ENCODE measurements at places on chromosomes 5 and 9. TPM values are rescaled to one million over a fixed set of nuclear protein-coding genes. Genes with fewer than 3 reads are reported as not detected.

DNA sequence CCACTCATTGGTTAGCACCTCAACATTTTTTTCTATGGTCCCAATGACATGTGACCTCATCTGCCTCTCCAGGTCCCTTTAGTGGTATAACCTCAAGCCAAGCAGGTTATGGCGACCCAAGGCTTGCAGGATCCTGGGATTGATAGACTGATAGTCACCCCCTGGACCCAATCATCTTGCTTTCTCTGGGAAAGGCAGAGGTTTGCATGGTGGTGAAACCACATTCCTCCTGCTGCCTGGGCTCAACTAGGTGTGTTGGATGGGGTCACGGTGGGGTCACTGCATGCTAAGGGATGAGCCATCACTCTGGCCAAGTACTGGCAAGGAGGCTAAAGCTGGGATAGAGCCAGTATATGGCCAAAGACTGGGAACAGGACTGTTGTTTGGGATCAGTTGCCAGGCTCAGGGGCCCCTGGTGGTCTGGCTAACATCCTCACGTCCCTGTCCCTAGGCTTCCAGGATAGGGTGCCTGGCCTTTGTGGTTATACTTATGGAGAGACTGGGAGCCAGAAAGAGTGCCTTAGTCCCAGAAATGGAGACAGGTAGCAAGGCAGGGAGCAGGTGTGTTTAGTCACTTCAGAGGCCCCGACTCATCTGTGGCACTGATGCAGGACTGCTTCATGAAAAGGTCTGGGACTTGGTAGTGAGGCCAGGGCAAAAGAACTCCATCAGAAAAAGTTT, 4.6 kb upstream of the SMIM32 start:
- H3K36me3 ChIP-seq, result no peaks in the 10 kb centered on the region
- peaks cover 2% of the 10 kb centered on the region for H3K4me1 ChIP-seq
- no peak overlapping the region for H3K27ac ChIP-seq
- H3K27me3 ChIP-seq, result no peaks in the 10 kb centered on the region
- no peak overlapping the region for H3K4me3 ChIP-seq

DNA sequence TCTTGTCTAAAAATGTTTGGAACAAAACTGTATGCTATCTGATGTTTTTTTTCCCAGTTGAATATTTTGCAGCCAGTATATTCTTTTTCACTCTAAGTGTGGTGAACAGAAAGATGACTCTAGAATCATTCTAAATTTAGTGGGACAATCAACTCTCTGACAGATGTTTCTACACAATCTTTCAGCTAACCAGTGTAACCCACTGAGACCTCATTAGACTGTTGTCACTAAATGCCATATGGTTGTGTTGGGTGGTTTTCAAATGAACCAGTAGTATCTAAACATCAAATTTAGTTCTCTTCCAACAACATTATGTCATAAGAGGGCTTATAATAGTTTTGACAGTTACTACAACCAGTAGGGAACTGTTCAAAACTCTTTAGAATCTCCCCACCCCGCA, 129.6 kb upstream of the PRLR start:
- no peak overlapping the region for H3K4me3 ChIP-seq
- no peaks in the 10 kb centered on the region for H3K27me3 ChIP-seq
- no peaks in the 10 kb centered on the region for H3K36me3 ChIP-seq
- H3K27ac ChIP-seq, result no peak overlapping the region

DNA sequence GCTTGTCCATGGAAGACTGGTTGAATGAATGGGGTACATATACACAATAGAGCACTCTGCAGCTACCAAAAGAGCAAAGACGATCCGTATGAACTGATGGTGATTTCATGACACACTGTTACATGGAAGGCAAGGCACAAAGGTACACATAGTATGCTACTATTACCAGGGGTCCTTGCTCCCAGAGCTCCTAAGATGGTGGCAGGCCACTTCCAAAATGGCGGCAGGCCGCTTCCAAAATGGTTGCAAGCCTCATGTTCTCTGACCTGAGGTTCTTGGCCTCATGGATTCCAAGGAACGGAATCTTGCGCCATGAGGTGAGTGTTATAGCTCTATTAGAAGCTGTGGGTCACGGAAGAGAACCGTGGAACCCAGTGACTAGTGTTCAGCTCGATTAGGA, 147.5 kb downstream of the RFK start:
- H3K4me3 ChIP-seq, result no peak overlapping the region
- DNase-seq, result no peak
- no peak overlapping the region for H3K27ac ChIP-seq
- no peaks in the 10 kb centered on the region for H3K36me3 ChIP-seq

GRCh38 chr9:131580358-131580757, 35.0 kb downstream of the PRRT1B start:
- H3K27ac ChIP-seq, result no peak overlapping the region
- no peak overlapping the region for H3K4me3 ChIP-seq
- DNase-seq, result no peak
- no peaks in the 10 kb centered on the region for H3K27me3 ChIP-seq
- peaks cover 12% of the 10 kb centered on the region for H3K4me1 ChIP-seq

DNA sequence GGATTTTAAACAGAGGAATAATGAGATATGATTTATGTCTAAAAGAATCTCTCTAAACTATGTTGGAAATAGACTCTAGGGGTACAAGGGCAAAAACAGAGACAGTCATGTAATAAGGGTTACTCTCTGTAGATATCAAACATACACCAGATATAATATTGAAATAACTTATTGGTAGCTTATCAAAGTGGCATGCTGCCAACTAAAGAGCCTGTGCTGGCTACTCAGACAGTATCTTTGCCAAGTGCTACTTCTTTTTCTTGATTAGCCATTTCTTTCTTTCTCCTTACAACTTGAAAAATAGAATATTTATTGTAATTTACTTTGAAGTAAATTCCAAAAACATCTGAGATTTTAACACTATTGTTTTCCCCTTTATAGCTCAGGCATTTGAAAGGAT, 34.9 kb downstream of the ZFYVE16 start:
- no peaks in the 10 kb centered on the region for H3K4me1 ChIP-seq
- no peak overlapping the region for H3K4me3 ChIP-seq
- no peaks in the 10 kb centered on the region for H3K27me3 ChIP-seq
- peaks cover 81% of the 10 kb centered on the region for H3K36me3 ChIP-seq
- H3K27ac ChIP-seq, result no peak overlapping the region

DNA sequence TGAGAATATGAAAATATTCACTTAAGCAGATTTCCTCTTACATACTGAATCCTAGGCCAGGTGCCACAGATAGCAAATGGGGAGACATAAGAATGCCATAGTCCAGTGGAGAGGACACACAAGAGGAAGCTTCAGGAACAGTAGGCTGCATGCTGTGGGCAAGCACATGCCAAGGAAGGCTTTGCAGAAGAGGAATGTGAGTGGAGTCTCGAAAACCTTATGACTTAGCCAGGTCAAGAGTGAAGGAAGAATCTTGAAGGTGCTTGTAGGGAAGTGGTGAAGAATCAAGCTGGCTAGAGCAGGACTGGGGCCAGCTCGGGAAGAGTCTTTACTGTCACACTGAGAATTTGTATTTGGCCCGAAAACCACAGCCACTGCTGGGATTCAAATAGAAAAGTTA, 20.4 kb downstream of the RPS23 start:
- H3K27me3 ChIP-seq, result no peaks in the 10 kb centered on the region
- H3K36me3 ChIP-seq, result peaks cover 8% of the 10 kb centered on the region
- H3K4me1 ChIP-seq, result peaks cover 2% of the 10 kb centered on the region
- no peak for DNase-seq
- H3K27ac ChIP-seq, result no peak overlapping the region

DNA sequence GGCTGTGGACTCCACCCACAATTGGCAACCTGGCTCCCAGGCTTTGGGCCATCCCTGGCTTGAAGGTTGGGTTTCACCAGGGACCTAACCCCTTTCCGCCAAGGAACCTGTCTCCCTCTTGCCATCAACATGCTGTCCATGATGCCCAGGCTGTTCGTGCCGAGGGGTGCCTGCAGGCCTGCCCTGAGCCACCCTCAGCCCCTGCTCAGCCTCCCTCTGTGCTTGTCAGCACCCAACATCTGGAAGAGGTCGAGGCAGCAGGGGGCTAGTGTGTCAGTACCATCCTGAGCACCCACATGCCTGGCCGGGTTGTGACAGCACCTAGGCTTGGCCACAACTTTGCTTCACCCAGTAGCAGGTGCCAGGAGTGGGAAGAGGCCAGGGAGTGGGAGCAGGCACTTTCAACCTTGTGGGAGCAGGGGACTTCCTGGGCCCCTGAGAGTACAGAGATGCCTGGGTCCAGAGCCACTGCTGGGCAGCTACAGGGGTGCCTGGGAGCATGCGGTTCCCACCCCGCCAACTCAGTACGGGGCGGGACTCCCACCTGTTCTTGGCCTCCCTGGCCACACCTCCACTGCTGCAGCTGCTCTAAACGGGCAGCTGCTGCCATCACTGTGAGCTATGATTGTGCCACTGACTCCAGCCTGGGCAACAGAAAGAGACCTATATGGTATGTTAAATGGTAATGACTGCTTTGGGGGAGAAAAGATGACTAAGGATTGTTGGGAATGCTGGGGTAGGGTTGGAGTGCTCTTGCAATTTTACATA, 6.3 kb downstream of the PDCD1LG2 start:
- no peak overlapping the region for H3K27ac ChIP-seq
- H3K4me3 ChIP-seq, result no peak overlapping the region
- no peaks in the 10 kb centered on the region for H3K27me3 ChIP-seq
- DNase-seq, result no peak
- H3K4me1 ChIP-seq, result peaks cover 34% of the 10 kb centered on the region
- H3K36me3 ChIP-seq, result no peaks in the 10 kb centered on the region

- no peak overlapping the region for H3K4me3 ChIP-seq
- H3K27me3 ChIP-seq, result no peaks in the 10 kb centered on the region
- no peaks in the 10 kb centered on the region for H3K36me3 ChIP-seq
- H3K27ac ChIP-seq, result peak overlapping the region; percentile 56
- DNase-seq, result peak; percentile 41
Observed at GRCh38 chr5:41457094-41457493, 53.3 kb downstream of the PLCXD3 start.

DNA sequence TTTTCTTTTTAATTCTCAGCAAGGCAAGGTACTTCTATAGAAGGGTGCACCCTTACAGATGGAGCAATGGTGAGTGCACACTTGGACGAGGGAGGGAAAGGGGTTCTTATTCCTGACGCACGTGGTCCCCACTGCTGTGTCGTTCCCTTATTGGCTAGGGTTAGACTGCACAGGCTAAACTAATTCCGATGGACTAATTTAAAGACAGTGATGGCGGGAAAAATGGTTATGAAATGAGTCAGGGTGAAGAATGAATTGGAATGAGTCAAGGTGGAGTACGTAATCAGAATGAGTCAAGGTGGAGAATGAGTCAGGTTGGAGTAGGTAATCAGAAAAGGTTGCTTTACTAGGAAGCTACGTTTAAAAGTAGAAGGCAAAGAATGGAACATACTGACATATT, 2.1 kb upstream of the HMGCS1 start:
- no peak overlapping the region for H3K4me3 ChIP-seq
- no peak for DNase-seq
- H3K27me3 ChIP-seq, result no peaks in the 10 kb centered on the region
- no peak overlapping the region for H3K27ac ChIP-seq
- H3K36me3 ChIP-seq, result no peaks in the 10 kb centered on the region

DNA sequence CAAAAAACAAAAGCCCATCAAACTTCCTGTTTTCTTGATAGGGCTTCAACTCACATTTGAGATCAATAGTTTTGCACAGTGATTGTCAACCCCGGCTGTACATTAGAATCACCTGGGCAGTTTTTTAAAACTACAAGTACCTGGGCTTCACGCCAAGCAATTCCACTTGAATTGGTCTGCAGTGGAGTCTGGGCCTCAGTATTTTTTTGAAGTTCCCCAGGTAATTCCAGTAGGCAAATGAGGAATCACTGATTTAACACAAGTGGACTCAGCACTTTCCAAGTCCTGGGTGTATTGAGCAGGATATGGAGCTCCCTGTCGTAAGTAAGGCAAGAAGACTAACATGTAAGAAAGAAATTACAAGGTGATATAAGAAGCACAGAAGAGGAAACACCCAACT, 14.8 kb upstream of the SMIM15 start:
- H3K36me3 ChIP-seq, result no peaks in the 10 kb centered on the region
- H3K27ac ChIP-seq, result no peak overlapping the region
- no peaks in the 10 kb centered on the region for H3K4me1 ChIP-seq
- H3K27me3 ChIP-seq, result no peaks in the 10 kb centered on the region
- DNase-seq, result no peak

GRCh38 chr5:138264183-138264582, 10.2 kb downstream of the GFRA3 start:
- DNase-seq, result no peak
- no peak overlapping the region for H3K4me3 ChIP-seq
- no peaks in the 10 kb centered on the region for H3K27me3 ChIP-seq
- H3K36me3 ChIP-seq, result no peaks in the 10 kb centered on the region

DNA sequence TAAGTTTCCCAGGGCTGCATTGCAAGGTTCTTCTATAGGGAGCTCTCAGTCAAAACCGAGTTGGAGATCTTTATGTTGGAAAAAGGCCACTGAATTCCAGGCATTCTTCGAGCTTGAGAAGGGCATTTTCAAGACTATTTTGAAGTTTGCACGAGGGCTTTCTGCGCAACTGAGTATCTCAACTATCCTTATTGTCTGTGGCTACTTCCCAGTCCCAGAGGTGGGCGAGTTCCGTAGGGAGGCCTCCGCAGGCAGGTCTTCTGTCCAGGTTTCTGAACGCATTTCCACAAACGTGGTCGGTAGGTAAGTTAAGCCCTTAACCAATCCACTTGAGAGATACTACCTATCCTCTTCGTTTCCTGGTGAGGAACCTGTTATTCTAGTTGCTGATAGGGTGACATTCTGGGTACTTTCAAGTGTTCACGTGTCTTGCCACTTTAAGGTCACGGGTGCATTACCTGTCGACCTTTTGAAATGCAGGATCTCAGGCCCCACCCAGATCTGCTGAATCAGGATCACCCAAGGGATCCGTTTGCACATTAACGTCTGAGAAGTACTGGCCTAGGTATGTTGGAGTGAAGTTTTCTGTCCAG, 51.4 kb upstream of the TJP2 start:
- H3K4me3 ChIP-seq, result peak overlapping the region; percentile 78
- DNase-seq, result no peak
- H3K36me3 ChIP-seq, result no peaks in the 10 kb centered on the region
- H3K27ac ChIP-seq, result peak overlapping the region; percentile 91
- peaks cover 8% of the 10 kb centered on the region for H3K4me1 ChIP-seq
- no peaks in the 10 kb centered on the region for H3K27me3 ChIP-seq

DNA sequence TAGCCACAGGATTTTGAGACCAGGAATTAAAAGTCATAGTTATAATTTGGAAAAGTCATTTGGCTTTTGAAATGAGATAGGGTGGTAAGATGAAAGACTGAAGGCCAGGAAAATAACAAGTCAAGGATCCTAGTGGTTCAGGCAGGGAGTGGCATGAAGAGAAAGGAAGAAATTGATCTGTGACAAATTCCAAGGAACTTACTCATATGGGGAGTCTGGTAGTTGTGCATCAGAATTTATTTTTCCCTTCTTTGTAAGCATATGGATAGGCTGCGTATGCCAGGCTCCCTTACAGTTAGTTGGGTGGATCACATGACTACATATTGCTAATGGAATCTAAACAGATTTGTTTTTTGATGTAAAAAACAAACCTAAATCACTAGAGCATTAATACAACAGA, 21.0 kb downstream of the ISL1 start:
- no peaks in the 10 kb centered on the region for H3K36me3 ChIP-seq
- no peak for DNase-seq
- peaks cover 39% of the 10 kb centered on the region for H3K27me3 ChIP-seq
- H3K27ac ChIP-seq, result no peak overlapping the region
- no peak overlapping the region for H3K4me3 ChIP-seq

Gene OGN
- total RNA-seq, result 3.1 TPM

Gene PCDHB10
- total RNA-seq, result 0.81 TPM

Gene TAS2R1
- not detected for total RNA-seq

Gene C9
- not detected for total RNA-seq

Gene TNFSF15
- 0.85 TPM for total RNA-seq

Gene MTMR12
- 16.5 TPM for total RNA-seq

Gene NAIP
- 4.9 TPM for total RNA-seq

Gene ANKDD1B
- total RNA-seq, result not detected

Gene MAMDC2
- 4.9 TPM for total RNA-seq

Gene HSPB3
- 254 TPM for total RNA-seq

Gene DPH7
- total RNA-seq, result 14.6 TPM

Measured in heart left ventricle (tissue), 16 donors.